ENCODE measurements at places on chromosomes 11 and 22.

DNA sequence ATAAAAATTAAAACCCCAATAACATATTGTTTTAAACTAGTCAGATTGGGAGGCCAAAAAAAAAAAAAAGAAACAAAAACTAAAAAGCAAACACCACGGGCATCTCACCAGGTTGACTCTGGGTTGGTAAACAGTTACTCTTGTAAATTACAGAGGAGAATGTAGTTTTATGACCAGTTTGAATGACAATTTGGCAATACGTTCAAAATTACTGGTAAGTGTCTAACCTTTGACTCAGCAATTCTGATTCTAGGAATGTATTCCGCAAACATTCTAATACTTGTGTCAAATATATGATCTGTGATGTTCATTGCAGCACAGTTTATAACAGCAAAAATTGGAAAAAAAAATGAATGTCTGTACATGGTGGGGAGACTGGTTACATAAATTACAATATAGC lies 1376.0 kb downstream of the TBC1D22A start:
- DNase-seq: no peak

GRCh38 chr11:108196901-108197300 lies 25.5 kb downstream of the NPAT start:
- no peak for DNase-seq

DNA sequence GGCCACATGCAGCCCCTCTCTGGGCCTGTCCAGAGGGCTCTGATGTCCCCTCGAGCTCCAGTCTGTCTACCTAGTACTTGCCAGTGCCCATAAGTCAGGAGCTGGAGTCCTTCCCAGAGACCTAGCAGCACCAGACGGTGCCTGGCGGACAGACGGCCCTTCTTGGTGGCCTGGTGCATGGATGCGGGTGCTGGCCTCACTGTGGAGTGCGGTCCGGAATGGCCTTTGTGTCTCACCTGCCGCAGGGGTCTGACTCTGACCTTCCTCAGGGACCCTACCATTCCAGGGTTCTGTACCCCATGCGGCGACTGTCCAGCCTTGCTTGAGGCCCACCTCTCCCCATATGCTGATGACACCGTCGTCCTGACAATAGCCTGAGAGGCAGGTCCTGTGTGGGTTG lies 29.4 kb upstream of the SMIM38 start:
- DNase-seq: no peak

- DNase-seq: no peak
Observed at GRCh38 chr11:10301656-10302358, 3.1 kb upstream of the ADM start.

- DNase-seq: no peak
Observed at GRCh38 chr11:102386136-102386734, 39.2 kb downstream of the BIRC2 start.

GRCh38 chr11:125264100-125265022 lies 99.8 kb downstream of the PKNOX2 start:
- DNase-seq: no peak

DNA sequence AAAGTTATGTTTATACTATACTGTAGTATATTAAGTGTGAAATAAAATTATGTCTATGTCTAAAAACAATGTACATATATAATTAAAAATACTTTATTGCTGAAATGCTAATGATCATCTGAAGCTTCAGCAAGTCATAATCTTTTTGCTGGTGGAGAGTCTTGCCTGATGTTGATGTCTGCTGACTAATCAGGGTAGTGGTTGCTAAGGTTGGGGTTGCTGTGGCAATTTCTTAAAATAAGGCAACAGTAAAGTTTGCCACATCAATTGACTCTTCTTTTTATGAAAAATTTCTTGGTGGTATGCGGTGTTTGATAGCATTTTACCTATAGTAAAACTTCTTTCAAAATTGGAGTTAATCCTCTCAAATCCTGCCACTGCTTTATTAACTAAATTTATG lies 21.4 kb downstream of the INSC start:
- DNase-seq: no peak

GRCh38 chr22:19979712-19980493 lies 36.7 kb downstream of the ARVCF start:
- no peak for DNase-seq

DNA sequence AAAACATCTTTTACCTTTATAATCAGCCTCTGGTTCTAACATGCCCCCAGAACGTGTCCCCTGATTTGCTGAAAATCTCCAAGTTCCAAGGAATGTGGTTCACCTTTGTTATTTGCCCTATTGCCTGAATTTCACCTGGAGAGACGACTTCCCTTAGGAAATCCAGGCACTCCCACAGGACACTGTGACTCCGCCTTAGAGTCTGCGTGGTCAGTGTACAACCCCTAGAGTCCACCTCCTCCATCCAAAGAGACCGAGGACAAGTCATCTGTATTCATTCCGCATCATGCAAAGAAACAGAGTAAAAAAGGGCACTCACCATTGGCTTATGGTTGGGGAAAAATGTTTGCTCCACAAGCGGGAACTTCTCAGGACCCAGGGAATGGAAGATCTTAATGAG lies 63.1 kb downstream of the TIMP3 start:
- DNase-seq: no peak

- no peak for DNase-seq
Observed at GRCh38 chr11:112320668-112321067, 60.0 kb upstream of the PLET1 start.

DNA sequence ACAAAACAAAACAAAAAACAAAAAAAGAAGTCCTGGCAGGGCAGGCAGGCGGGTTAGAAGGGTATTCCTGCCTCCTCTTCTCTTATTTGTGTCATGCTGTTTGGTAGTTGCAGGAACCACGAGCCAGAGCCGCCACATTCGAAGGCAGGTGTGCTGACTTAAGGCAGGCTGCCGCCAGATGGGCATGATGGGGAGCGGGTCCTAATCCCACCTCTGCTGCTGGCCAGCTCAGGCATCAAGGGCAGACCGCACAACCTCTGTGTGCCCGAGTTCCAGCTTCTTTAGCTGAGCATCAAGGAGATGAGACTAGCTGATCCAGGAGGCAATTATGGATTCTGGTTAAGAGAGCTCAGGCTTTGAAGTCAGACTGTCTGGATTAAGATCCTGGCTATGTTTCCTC lies 12.1 kb downstream of the OAF start:
- DNase-seq: no peak

DNA sequence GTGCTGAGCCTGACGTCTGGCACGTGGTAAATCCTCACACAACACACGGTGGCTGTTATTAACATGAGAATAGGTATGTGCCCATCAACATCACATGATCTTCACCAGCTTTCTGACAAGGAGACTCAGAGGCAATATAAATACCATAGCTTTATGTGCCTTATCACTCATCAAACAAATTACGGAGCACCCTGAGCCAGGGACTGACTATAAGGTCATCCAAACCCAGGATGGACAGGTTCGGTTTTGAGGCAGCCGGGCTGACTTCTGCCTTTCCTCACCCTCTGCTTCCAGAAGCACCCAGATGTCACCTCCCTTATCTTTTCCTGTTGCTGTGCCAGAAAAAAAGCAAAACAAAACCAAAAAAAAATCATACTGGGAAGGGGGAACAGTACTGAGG lies 5.7 kb upstream of the PLAAT3 start:
- DNase-seq: no peak

GRCh38 chr11:100730266-100730665 lies 43.2 kb downstream of the ARHGAP42 start:
- no peak for DNase-seq

- DNase-seq: no peak
Observed at GRCh38 chr11:57359896-57360690, 20.9 kb downstream of the PRG3 start.

GRCh38 chr11:21119411-21119810 lies 450.0 kb downstream of the NELL1 start:
- DNase-seq: no peak

- DNase-seq: no peak
Observed at GRCh38 chr11:70066628-70067027, 11.5 kb upstream of the ANO1 start.

GRCh38 chr22:31090217-31091085 lies 9.3 kb downstream of the SMTN start:
- no peak for DNase-seq

GRCh38 chr11:122306831-122307391 lies 190.9 kb upstream of the BLID start:
- DNase-seq: no peak

GRCh38 chr22:26461188-26461810 lies 22.3 kb downstream of the HPS4 start:
- DNase-seq: peak; percentile 20

DNA sequence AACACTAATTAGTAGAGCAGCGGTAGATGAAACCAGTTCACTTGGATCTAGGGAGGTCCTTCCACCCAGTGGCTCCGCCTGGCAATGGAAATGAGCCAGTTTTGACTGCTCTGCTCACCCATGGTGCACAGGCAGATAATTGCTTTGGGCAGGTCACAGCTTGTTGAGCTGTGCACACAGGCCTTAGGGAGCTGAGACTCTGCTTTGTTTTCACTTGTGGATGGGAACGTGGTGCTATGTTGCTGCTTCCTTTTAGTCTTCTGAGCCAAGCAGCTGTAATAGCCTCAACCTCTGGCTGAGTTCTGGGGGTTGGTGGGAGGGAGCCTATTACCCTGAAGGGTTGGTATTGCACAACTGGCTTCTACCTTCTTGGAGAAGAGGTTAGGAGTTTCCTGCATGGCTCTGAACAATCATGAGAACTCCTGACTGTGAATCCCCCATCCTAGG lies 262.3 kb upstream of the MTNR1B start:
- DNase-seq: no peak

- DNase-seq: no peak
Observed at GRCh38 chr11:47595967-47596366, 1.8 kb upstream of the C1QTNF4 start.

DNA sequence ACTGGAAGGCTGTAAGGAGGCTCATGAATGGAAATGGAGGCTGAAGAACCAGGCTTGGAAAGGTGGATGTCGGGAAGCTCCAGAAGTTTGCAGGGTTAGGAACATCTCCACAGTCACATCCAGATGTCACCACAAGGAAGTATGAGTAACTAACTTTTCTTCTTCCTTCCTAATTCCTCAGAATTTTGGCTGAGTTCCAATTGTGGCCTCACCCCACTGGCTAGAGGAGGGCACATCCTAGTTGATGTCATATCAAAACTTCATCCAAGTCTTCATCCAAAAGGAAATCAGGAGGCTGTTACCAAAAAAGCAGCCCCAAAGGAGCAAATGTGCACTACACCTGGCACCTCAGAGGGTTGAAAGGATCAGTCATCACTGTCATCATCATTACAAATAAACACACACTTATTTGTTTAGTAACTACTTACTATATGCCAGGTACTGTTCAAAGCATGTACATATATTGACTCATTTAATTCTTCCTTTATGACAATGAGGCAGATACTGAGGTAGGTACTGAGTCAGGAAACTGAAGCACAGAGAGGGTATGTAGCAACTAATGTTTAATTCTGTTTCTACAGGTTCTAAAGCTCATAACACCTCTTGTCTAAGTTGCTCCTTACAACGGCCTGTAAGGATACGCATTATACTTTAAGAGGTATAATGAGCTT lies 7.3 kb upstream of the PTPN5 start:
- DNase-seq: no peak

- DNase-seq: peak; percentile 60
Observed at GRCh38 chr11:3808861-3809623, 682 bp downstream of the PGAP2 start.

DNA sequence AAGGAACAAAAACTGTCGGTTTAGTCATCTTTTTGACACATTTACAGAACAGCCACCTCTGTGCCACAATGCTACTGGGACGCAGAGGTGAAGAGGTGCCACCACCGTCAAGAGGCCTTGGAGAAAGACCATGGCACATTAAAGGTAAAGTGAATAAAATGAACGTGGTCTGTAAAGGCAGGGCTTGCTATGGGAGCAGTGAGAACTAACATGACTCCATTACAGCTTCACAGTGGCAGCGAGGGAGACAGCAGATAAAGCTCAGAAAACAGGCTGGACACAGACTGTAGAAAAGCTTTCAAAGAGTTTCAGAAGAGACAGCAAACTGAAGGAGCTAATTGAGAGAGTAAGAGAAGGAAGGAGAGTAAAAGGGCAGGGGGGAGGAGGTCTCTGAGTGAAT lies 102.9 kb downstream of the GAB2 start:
- no peak for DNase-seq

DNA sequence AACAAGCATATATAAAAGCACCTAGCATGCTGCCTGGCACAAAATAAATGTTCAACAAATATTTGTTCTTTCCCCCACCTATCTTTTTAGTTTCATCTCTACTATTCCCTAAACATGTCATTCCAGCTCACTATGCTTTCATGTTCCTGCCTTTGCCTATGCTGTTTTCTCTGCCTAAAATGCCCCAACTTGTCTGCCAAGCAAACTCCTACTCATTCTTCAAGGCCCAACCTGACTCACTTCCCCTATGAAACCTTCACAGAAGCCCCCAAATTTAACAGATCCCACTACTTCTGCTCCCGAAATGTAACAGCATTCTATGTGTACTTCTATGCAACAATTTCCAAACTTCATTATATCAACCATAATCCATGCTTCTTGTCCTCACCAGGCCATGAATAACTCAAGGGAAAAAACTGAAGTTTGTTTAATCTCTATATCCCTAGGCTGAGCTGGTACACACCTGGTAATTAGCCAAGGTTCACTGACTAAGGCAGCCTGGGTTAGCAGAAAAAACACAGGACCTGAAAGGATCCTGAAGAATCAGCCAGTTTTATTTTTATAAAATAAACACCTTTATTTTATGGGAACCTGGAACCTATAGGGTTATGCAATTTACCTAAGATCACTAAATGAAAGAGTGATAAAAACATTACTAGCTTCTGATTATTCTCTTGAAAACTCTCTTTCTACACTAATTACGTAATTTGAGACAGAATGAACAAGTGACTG lies 72.2 kb downstream of the PAK1 start:
- DNase-seq: no peak

GRCh38 chr11:45518141-45518832 lies 147.1 kb downstream of the CHST1 start:
- DNase-seq: no peak

DNA sequence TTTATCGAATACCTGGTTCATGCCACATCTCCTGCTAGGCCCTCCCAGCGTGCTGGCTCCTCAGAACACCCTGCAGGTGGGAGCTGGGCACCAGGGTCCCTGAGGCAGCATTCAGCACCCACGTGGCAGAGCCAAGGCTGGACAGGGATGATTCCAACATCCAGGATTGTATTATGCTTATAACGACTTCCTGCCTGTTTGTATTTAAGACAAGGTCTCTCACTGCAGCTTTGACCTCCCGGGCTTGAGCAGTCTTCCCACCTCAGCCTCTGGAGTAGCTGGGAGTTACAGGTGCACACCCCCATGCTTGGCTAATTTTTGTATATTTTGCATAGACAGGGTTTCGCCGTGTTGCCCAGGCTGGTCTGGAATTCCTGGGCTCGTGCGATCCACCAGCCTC lies 64.7 kb upstream of the WNT7B start:
- no peak for DNase-seq

GRCh38 chr11:9231848-9232177 lies 33.3 kb downstream of the DENND5A start:
- peak; percentile 68 for DNase-seq

GRCh38 chr11:44280257-44280656 lies 29.7 kb downstream of the ALX4 start:
- DNase-seq: no peak

- no peak for DNase-seq
Observed at GRCh38 chr11:65182258-65183170, 786 bp downstream of the CAPN1 start.

Data from MV-4-11 (cell line).